ENCODE measurements at places on chromosomes 11 and 22.

- DNase-seq, result no peak
Observed at GRCh38 chr11:68145120-68145866, 24.1 kb upstream of the CHKA start.

GRCh38 chr11:20068691-20069090 lies 91.6 kb downstream of the DBX1 start:
- DNase-seq, result no peak

- DNase-seq, result peak; percentile 41
Observed at GRCh38 chr11:45926536-45927331, 4.3 kb downstream of the LARGE2 start.

DNA sequence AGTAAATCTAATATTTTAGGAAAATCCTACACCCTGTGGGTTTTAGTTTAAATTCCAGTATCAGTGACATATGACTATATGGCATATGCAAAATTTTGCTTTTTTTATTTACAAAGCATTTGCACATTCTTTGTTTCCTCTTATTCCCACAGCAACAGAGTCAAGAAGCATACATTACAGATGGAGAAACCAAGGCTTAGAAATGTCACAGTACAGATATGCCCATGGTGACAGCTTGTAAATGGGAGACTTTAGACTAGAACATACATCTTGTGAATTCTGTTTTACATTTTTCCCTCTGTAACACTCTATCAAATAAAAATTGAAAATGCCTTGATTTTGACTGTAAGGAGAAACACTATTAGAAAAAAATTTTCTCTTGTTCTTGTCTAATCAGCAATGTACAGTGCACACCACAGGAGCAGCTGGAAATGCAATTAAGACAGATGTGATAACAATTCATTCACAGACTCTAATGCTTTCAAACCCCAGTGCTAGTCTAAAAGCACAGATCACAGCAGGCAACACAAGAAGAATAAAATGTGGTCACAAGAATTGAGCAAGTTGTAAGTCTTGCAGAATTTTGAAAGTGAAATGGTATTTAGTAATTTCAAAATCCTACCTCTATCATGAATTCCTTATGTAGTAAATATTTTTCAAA lies 375.9 kb downstream of the LUZP2 start:
- no peak for DNase-seq

GRCh38 chr22:44685384-44686056 lies 16.5 kb upstream of the PRR5 start:
- peak; percentile 86 for DNase-seq

DNA sequence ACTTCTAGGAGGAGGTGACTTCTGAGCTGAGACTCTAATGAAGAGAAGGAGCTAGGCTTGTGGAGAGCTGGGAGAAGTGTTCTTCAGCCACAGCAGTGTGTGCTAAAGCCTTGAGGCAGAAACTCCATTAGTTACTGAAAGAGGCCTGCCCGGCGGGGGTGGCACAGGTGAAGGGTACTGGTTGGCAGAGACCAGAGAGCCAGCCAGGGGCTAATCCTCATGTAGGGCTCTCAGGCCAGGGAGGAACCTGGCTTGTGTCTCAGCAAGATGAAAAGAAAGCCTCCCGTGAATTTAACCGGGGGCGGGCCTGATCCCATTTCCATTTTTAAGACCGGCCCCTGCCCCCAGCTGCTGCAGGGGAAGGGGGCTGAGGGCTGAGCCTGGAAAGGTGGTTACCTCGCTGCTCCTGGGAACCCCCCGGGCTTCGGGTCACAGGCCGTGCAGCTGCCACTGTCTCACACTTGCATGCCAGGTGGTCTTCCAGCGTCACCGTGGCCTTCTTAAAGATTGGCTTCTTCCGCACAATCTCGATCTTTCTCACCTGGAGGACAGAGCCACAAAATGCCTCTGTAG lies 15.0 kb downstream of the PDGFB start:
- DNase-seq, result peak; percentile 84

DNA sequence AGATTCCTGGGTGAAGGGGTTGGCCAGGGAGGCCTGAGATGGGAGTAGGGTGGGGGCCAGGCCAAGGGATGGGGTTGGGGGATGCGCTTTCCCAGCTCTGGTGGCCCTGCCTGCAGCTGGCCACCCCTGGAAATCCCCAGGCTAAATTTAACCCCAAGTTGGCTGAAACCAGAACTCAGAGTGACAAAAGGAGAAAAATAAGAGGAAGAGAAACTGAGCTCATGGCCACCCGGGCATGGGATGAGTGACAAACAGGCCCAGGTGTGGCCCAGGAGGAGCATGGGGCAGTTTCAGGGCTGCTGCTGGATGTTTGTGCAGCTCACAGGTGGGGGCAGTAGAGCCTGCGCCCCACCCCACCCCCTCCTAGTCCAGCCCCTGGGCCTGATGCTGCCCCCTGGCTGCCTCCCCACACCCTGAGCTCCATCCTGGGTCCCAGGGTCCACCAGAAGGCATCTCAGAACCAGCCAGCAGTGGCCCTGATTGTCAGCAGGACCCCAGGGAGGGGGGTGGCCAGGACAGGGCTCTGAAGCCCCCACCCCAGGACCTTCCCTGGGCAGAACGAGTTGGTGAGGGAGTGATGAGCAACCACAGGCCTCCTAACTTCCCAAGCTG lies 48.0 kb downstream of the IGLL5 start:
- DNase-seq, result peak; percentile 90

DNA sequence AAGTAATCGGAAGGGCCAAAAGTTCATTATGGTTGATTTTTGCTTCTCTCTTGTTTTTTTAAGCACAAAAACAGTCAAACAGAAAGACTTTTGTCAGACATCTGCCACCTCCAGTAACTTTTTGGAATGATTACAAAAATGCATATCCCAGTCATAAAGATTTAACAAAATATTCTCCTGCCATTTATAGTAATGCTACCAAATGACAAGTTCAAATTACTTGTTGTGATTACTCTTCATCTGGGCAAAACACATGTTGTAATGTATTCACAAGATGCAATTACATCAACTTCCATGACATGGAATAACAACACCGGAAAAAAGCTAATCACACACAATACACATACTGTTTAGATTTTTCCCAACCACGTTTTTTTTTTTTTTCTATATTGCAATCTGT lies 1017.5 kb upstream of the TENM4 start:
- DNase-seq, result no peak

DNA sequence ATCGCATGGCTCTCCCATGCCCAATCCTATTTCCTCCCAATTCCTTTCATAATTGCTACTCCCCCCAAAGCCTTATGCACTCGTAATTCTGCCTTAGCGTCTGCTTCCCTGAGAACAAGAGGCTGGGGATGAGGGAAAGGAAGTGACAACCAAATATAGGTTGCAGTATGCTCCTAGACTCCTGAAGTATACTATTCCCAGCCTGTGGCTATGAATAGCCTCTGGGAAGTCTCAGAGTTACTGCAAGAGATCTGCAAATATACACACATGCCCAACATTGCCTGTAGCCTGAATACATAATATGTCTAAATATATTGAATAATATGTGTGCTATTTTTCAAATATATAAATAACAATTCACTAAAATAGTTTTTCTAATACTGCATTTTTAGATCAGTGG lies 96.1 kb upstream of the CD44 start:
- no peak for DNase-seq

GRCh38 chr11:73320763-73321603 lies 12.9 kb downstream of the ARHGEF17 start:
- DNase-seq, result no peak

DNA sequence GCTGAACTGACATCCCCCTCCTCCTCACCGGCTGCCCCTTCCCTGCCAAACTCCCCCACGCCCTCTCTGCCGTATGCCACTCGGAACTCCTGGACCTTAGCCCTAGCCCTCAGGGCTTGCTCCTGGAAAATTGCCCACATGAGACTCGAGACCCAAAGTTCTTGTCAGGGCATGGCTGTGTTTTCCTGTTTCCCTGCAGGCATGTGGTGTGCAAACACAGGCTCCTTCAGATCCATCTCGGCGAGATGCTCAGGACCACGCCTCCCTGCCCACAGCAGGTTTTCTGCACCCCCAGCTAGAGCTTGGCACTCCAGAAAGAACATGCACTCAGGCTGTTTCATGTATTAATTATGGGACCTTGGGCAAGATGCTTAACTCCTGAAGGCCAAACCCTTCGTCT lies 1480.4 kb downstream of the BRD1 start:
- no peak for DNase-seq

- no peak for DNase-seq
Observed at GRCh38 chr22:46954781-46955180, 192.3 kb downstream of the TBC1D22A start.

- DNase-seq, result no peak
Observed at GRCh38 chr11:35826006-35826405, 117.9 kb upstream of the LDLRAD3 start.

GRCh38 chr11:79672786-79673185 lies 232.0 kb upstream of the TENM4 start:
- DNase-seq, result no peak

- DNase-seq, result peak; percentile 87
Observed at GRCh38 chr22:20203552-20204201, 52.8 kb upstream of the CCDC188 start.

GRCh38 chr11:43830928-43831440 lies 49.6 kb upstream of the ALKBH3 start:
- DNase-seq, result no peak

- DNase-seq, result no peak
Observed at GRCh38 chr22:40605761-40606160, 30.8 kb downstream of the MRTFA start.

- no peak for DNase-seq
Observed at GRCh38 chr11:105071089-105071732, 26.1 kb upstream of the CARD16 start.

- no peak for DNase-seq
Observed at GRCh38 chr11:19559746-19560145, 152.9 kb upstream of the NAV2 start.

- no peak for DNase-seq
Observed at GRCh38 chr11:126599217-126599897, 243.9 kb downstream of the ST3GAL4 start.

DNA sequence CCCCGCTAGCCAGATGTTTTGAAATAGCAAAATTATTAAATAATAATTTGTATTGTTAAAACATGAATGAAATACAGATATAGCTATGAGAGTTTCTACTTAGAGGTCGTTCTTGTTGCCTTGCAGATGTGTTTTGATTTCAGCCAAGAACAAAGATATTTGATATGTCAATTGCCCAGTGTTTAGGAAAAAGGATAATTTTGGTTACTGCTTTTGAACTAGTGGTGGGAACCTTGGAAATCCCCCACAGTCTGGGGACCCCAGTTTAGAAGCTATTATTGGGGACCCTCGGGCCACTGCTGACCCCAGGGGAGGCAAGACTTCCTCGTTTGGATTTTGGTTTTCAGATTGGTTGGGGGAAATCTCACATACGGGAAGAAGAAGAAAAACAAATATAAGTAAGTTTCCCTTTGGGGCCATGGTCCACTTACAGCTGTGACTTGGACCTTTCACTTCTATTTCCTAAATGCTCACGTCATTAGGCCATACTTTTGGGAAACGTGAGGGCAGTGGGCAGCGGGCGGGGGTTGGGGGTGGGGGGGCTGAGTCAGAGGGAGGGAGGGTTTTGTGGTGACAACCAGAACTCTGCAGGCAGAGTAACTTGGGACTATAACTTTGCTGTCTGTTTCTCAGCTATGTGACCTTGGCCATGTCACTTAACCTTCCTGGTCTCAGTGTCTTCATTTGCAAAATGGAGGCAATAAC lies 37.0 kb downstream of the LDLRAD3 start:
- no peak for DNase-seq

DNA sequence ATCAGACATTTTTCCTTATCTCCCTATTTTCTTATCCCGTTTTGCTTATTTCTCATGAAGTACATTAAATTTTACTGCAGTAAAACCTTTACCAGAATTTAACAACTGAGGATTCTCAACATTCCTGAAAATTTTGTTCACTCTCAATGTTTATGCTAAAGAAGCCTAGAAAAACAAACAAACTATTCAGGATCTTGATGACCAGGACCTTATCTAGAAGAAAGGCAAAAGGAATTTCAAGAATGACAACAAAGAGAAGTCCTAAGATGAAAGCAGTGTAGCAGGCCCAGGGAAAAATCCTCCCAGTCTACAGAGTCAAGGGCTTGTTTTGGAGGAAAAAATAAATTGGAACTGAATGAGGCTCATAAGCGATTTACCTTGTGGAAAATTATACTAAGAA lies 283.3 kb upstream of the ARHGAP42 start:
- peak; percentile 20 for DNase-seq

DNA sequence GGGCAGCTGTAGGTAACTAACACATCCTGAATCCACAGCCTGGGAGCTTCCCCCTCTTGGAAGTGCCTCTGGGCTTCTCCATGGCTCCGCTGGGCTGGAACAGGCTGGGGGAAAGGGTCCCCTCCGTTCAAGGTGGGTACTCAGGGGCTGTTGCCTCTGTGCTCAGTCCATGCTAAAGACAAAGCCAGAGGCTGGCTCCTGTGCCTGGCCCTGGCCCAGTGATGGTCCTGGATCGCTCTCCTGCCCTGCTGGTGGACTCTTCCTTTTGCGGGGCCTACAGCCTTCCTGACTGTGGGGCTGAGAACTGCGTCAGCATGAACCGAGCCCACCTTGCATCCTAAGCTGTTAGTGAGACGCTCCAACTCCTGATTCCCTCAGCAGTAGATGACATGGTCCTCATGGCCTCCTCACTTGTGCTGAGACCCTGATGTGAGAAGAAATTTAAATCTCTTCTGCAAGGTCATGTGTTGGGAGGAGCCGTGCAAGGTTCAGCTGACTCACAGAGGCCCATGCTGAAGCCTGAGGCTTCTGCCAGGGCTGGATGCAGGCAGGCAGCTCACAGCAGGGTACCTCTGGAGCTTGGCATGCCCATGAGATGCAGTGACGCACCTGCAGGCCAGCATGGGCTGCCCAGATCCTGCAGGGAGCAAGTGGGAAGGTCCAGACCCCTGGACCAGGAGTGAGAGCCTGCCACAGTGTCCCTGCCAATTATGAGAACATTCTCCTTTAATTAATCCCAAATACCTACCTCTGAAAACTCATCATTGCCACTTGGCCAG lies 1285.5 kb downstream of the TBC1D22A start:
- peak; percentile 9 for DNase-seq

GRCh38 chr11:66003291-66003690 lies 988 bp downstream of the BANF1 start:
- DNase-seq, result peak; percentile 36

DNA sequence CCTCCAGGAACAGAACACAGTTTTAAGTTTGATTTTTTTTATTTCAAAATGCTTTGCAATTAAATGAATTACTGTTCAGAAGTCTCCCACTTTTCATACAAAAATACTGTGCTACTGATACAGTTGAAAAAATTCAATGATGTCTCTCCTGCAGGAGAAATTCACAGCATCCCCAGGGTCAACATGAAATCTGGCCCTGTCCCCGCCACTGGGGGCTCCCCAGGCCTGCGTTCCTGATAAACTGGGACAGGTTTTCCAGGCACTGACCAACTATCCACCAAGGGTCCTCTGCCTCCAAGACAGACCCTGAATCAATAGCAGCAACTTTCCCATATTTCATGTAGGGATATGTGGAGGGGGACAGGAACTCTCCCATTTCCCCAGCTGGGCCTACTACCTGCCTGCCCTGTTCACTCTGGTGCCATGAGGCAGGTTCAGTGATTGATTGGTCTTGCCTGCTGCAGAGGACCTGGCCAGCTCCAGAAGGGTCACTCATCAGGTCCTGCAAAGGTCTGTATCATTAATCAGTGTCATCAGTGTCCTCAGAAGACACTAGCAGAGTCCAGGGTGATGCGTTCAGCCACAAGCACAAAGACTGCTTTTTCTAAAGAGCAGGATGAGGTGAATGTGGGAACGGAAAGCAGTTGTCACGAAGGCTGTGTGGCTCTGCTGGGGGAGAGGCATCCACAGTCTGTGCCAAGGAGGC lies 43.4 kb downstream of the PISD start:
- DNase-seq, result peak; percentile 67

GRCh38 chr11:17368551-17368950 lies 17.0 kb downstream of the NCR3LG1 start:
- no peak for DNase-seq
